GM12878 (cell line): ENCODE measurements at places on chromosomes 6 and 20. TPM values are rescaled to one million over a fixed set of nuclear protein-coding genes. Genes with fewer than 3 reads are reported as not detected.

The HLA-C gene
- 832 and 848 TPM in 2 replicates for polyA plus RNA-seq

The WFDC2 gene
- polyA plus RNA-seq = 0.61 TPM in 1 of 2 replicates, not detected in the other

The HLA-DMA gene
- 339 and 352 TPM in 2 replicates for polyA plus RNA-seq

The CMTR1 gene
- 34.1 and 34.2 TPM in 2 replicates for polyA plus RNA-seq

The CALHM6 gene
- polyA plus RNA-seq = 3.2 and 3.8 TPM in 2 replicates

The GPANK1 gene
- 36.3 and 37.8 TPM in 2 replicates for polyA plus RNA-seq

The MCM8 gene
- polyA plus RNA-seq = 3.8 and 5.0 TPM in 2 replicates

The PBX2 gene
- 2.6 and 3.7 TPM in 2 replicates for polyA plus RNA-seq
